ENCODE measurements at places on chromosomes 11 and 22. TPM values are rescaled to one million over a fixed set of nuclear protein-coding genes. Genes with fewer than 3 reads are reported as not detected.

The NDUFA6 gene
- total RNA-seq = 46.0 TPM

The NRGN gene
- total RNA-seq = 0.81 TPM

The FLRT1 gene
- not detected for total RNA-seq

The MFNG gene
- total RNA-seq = 82.4 TPM

The ANKRD49 gene
- 12.1 TPM for total RNA-seq

The TSPAN32 gene
- not detected for total RNA-seq

The GGT1 gene
- total RNA-seq = 1.7 TPM

The PNPLA5 gene
- total RNA-seq = not detected

The CABP4 gene
- total RNA-seq = 3.1 TPM

The SNX32 gene
- total RNA-seq = under 0.01 TPM

The GP1BB gene
- total RNA-seq = 0.65 TPM

The BBOX1 gene
- total RNA-seq = not detected

The OR2AG2 gene
- under 0.01 TPM for total RNA-seq

The UBASH3B gene
- 1.1 TPM for total RNA-seq

The SCN3B gene
- total RNA-seq = 2.3 TPM

The ABCG4 gene
- under 0.01 TPM for total RNA-seq

The NOL12 gene
- total RNA-seq = 26.6 TPM

The IGSF9B gene
- total RNA-seq = not detected

The SHANK2 gene
- total RNA-seq = under 0.01 TPM

The MS4A12 gene
- total RNA-seq = not detected

The SLC22A8 gene
- not detected for total RNA-seq

The OR5D14 gene
- total RNA-seq = not detected
